ENCODE measurements at places on chromosomes 13 and 19. TPM values are rescaled to one million over a fixed set of nuclear protein-coding genes. Genes with fewer than 3 reads are reported as not detected.

- DNase-seq: no peak
These were observed 284.8 kb downstream of the SHISA2 start for GRCh38 chr13:25766991-25767390.

DNA sequence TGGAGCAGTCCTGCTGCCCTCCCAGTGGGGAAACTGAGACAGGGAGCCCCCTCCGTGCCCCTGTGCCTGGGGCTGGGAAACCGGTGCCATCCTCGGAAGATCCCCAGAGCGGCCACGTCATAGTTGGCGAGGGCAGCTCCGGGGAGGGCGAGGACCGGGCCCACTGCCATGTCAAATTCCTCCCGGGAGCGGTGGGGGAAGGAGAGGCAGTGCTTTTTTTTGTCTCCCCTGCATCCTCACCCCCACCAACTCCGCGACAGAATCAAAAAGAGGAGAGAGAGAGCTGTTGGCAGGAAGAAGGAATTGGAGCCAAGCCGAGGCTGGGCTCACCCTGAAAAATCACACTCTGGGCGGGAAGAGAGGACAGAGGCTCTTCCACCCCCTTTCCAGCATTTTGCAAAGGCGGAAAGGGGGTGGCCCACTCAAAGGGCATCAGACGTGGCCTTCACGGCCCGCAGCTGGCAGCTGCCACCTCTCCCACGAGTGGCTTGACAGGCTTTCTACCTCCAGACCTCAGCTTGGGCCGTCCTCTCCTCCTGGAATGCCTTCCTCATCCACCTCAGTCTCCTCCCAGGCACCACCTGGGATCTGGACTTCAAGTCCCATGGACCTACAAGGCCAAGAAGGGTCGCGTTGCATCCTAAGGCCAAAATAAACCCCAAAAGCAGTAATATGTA, 19.6 kb upstream of the NFIC start:
- DNase-seq: peak; percentile 84

DNA sequence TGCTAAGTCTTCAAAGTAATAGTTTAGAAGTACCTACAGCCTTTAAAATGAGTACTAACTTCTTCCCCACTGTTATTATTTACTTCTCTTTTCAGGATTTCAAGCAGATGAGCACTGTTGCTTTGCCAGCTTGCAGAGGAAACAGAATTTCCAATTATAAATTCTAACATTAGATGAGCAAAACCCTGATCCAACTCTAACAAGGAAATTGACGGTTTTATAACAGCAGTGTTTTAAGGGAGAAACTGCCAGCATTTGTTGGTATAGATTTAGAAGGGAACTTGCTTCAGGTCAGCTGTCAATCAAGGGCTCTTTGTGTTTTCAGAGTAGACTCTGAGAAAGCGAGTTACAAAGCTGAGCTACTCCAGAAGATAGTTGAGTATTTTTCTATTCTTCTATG, 120.5 kb downstream of the RAP2A start:
- no peak for DNase-seq

DNA sequence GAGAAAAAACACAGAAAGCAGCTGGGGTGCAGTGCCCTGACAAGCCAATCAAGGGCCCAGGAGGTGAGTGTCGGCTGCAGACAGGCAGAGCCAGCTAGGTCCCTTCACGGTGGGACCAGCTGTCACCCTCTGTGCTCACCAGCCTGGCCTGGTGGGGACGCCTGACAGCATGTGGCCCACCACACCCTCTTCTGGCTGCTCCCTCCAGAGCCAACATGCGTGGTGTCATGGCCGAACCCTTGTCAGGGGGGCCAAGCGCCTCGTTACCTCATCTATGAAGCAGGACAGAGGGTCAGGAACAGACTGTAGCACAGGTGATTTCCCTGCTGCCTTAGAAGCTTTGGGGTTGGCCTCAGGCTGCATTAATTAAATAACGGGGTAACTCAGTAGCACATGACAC, 40.0 kb upstream of the ISYNA1 start:
- no peak for DNase-seq

DNA sequence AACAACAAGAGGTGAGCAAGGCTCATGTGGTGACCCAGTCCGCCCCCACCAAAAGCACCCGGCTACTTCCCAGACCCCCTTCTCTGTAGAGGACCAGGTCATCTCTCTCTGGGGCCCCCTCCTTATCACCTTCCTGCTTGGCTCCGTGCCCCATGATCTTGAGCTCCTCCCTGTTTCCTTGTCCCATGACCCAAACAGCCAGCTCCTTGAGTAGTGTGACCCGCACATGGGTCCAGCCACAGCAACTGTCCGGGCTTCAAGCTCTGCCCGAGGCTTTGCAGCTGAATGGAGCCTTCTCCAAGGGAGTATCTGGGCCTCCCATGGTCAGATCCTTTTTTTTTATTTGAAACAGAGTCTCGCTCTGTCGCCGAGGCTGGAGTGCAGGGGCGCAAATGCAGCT, 61.8 kb downstream of the MYO9B start:
- DNase-seq: no peak

GRCh38 chr13:100506600-100507422, 81.8 kb downstream of the GGACT start:
- no peak for DNase-seq

DNA sequence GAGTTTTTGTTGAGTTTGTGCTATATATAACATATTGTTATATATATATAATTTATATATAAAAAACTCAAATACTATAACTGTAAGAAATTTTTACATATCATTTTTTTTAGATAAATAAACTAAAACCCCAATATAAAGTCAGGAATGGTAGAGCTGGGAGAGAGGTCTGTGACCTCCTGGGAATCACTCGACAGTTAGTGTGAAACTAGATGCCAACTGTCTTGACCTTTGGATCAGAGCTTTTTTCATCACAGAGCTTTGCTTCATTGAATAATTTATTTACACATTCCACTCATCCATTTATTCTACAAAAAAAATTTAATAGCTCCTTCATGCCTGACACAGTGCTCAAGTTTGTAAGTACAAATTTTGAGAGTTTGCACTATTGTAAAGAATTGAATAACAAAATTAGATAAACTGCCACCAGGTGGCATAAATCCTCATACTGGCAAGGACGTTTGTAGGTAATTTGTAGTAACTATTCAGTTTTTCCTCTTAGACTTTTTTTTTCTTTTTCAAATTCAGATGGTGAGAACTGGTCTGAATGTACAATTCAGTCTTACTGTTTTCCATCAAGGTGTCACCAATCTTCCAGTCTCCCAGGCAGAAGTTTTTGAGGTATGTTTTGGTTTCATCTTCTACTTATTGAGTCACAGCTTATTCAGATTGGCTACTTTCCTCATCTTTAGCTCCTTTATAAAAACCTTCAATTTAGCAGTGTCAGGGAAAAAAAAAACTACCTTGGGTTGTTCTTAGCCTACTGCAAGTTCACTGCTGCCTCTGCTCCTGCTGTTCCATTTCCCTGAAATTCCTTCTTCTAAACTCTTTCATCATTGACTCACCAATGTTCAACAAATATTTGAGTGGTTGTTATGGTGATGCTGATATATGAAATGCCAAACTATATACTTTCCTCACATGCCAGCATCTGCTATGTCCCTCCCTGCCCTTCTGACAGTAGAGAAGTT, 28.7 kb downstream of the LACC1 start:
- DNase-seq: no peak

GRCh38 chr13:97212601-97213040, 9.5 kb upstream of the MBNL2 start:
- DNase-seq: no peak

DNA sequence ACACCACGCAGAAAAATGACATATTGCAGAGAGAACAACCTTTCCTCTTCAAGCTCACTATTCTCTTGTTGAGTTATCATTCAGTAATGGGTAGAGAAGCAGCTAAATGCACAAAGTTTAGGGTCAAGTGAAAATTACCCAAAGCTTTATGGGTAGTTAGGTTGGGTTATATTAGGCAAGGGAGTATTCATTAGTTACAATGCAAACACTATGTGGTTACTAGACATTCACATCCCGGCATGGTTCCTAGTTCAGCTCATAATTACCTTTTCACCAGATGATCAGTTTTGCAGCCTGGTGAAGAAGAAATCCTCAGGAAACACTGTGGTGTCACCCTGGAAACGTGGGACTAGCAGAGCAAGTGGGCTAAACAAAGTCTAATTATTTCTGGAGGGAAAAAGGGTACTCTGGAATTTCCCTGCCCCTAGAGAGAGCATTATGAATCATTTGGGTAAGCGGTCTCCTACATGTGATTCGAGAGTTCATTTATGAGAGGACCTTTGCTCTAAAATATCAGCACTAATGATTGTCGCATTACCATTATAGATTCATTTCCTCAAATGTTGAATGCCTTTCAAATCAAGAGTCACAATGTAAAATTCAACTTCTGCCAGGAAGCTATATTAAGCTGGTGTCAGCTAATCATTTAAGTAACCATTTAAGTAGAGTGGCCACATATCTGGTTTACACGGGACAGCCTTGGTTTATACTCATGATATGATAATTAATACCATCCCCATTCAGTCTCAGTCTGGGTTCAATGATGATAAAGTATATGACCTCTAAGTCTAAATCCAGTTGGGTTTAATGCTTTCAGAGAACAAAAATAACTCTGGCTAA, 1208.0 kb downstream of the DIAPH3 start:
- DNase-seq: no peak

CNFN gene
- total RNA-seq: 0.97 TPM

KIR2DL1 gene
- not detected for total RNA-seq

Measured in left cardiac atrium (tissue), 4 donors.